H1 (cell line): ENCODE measurements at places on chromosomes 16 and 17. TPM values are rescaled to one million over a fixed set of nuclear protein-coding genes. Genes with fewer than 3 reads are reported as not detected.

The CCL18 gene
- not detected in 2 replicates for polyA plus RNA-seq

DNA sequence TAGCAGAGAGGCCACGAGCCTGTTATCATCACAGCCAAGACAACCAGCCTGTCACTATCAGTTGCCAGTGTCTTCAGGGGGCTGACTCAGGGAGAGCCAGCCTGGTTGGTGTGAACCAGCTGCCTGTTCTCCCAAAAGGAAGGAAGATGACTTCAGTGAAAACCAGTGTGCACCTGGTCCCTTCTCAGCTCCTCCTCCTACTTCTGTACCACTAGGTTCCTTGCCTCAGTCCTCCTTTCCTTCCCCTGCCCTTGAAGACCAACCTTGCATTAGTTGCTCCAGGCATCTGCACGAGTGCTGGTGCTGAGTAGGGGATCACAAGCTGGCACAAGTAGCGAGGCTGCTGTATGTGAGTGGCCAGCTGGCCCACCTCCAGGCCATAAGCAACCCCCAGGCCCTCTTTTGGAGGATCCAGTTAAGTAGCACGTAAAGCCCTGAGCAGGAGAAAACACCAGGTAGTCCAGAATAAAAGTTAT is 8.5 kb downstream of the TUBG1 start:
- no peaks in the 10 kb centered on the region for H3K4me1 ChIP-seq
- no peak overlapping the region for H3K27ac ChIP-seq
- DNase-seq: no peak
- H3K36me3 ChIP-seq: peaks cover 17% of the 10 kb centered on the region; the same call in 1 of the 2 replicates
- no peak overlapping the region for H3K4me3 ChIP-seq

DNA sequence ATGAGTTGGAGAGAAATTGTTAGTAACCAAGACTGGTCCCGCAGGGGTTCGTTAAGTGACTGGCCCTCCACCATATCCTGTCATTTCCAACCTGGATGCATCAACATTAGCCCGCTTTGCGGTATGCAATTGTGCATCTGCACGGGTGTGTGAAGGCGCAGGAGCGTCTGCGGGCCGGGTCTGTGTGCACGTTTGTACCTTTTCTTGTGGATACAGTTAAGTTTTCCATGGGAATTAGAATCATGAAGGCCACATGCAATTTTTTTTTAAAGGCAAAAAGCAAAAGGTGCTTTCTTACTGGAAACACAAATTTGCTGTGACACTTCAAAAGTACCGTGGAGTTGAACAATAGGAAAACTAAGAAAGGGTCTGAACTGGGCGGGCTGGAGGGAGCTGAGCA is 355.4 kb upstream of the ZFHX3 start:
- no peak overlapping the region for H3K27ac ChIP-seq
- H3K27me3 ChIP-seq: no peaks in the 10 kb centered on the region
- no peak overlapping the region for H3K4me3 ChIP-seq

- H3K4me1 ChIP-seq: no peaks in the 10 kb centered on the region; the same call in 1 of the 2 replicates
- no peak overlapping the region for H3K27ac ChIP-seq
- H3K36me3 ChIP-seq: peaks cover 41% of the 10 kb centered on the region
- DNase-seq: no peak
These were observed 6.1 kb downstream of the THUMPD1 start for GRCh38 chr16:20735490-20735889.

DNA sequence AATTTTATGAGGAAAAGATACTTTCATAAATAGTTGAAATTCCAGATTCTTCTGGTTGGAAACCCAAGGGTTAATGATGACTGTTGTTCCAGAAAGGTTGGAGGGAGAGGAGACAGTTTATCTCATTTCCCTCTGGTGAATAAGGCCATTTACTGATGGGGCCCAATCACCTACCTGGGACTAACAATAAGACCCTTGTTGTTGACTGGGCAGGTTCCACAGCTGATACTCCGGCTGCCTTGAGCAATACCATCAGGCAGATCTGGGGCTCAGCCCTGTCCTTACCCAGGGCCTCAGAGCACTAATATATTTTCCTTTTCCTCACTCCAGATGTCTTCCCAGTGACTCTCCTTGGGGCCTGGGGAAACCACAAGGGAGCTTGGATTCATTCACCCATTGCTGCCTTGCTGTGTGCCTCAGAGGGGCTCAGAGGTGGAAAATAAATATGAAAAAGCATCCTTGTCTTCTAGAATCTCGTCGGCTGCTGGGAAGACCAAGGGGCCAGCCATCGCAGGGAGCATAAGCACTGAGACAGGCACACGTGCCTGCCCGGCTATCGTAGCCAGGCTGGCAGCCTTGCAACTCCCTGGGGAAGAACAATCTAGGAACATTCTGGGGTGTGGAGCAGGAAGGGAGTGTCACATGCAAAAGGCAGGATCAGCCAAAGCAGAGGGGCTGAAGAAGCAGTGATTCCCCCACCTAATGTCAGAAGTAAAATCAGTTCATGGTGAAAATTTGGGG is 54.4 kb downstream of the MPRIP start:
- H3K4me3 ChIP-seq: no peak overlapping the region
- no peak for DNase-seq
- H3K27ac ChIP-seq: 0 out of 2 replicates have a peak overlapping the region, but pooled peaks have one; percentile 37
- H3K4me1 ChIP-seq: peaks cover 37% of the 10 kb centered on the region

DNA sequence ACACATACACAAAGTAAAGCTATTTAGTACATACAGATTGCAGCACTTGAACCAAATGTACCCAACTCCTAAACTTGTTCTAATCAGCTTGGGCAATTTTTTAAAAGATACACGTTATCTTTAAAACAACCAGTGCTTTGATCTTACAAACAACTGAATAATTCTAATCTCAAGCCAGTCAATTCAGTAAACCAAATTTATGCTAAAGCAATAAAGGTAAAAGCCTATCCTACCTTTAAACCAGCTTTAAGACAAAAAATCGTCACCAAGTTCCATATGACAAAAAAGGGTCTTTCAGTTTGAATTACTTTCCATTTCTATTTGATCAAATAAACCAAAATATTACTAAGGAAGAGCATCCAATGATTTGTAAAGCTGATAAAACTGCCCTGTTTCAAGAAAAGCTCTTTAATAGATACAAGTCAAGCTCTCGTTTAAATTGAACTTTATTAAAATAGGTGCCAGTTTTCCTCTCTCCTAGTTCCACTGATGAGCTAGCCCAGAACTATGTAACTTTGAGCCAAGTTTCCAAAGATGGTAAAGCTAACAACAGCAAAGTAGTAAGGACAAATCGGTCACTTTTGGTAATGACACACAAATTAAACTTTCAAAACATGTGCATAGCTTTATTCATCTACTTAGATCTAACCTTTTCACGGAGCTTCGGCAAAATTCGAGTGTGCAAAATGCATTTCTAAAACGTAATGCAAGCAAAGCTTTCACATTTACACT is 10.2 kb downstream of the CRYBA1 start:
- DNase-seq: no peak
- H3K4me1 ChIP-seq: peaks cover 1% of the 10 kb centered on the region
- no peak overlapping the region for H3K4me3 ChIP-seq
- H3K36me3 ChIP-seq: peaks cover 36% of the 10 kb centered on the region; the same call in 1 of the 2 replicates
- no peaks in the 10 kb centered on the region for H3K27me3 ChIP-seq
- H3K27ac ChIP-seq: no peak overlapping the region

GRCh38 chr17:45628019-45628418 is 137.5 kb upstream of the PLEKHM1 start:
- H3K4me1 ChIP-seq: no peaks in the 10 kb centered on the region
- no peak overlapping the region for H3K4me3 ChIP-seq
- no peak for DNase-seq
- peaks cover 9% of the 10 kb centered on the region for H3K36me3 ChIP-seq
- H3K27ac ChIP-seq: no peak overlapping the region

GRCh38 chr17:74742153-74742515 is 5.1 kb downstream of the RAB37 start:
- H3K27me3 ChIP-seq: no peaks in the 10 kb centered on the region; the same call in 1 of the 2 replicates
- DNase-seq: no peak
- H3K36me3 ChIP-seq: no peaks in the 10 kb centered on the region
- H3K27ac ChIP-seq: no peak overlapping the region

DNA sequence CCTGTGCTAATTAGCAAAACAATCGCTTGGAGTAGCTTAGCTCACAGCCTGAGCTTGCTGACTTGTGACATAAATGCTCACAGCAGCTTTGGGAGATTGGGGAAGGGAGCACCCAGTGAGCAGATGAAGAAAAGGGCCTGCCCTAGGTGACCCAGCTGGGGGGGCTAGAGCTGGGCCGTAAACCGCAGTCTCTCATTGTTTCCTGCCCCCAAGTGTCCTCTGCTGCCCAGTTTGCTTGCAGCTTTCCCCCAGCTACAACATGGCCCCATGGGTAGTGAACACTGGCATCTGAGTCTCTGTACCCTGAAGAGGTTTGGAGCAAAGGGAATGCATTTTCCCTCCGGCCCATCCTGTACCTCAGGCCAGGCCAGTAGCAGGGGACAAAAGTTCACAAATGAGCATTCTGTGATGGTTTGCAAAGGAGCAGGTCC is 349.4 kb downstream of the SLC39A11 start:
- no peak for DNase-seq
- no peaks in the 10 kb centered on the region for H3K36me3 ChIP-seq
- H3K27ac ChIP-seq: peak overlapping the region; percentile 38
- H3K27me3 ChIP-seq: no peaks in the 10 kb centered on the region

GRCh38 chr16:149024-149660 is 3.3 kb upstream of the HBZ start:
- no peaks in the 10 kb centered on the region for H3K4me1 ChIP-seq
- H3K36me3 ChIP-seq: no peaks in the 10 kb centered on the region
